ENCODE measurements at places on chromosomes 7 and 10. TPM values are rescaled to one million over a fixed set of nuclear protein-coding genes. Genes with fewer than 3 reads are reported as not detected.

OR6V1 gene
- polyA plus RNA-seq: not detected

DNA sequence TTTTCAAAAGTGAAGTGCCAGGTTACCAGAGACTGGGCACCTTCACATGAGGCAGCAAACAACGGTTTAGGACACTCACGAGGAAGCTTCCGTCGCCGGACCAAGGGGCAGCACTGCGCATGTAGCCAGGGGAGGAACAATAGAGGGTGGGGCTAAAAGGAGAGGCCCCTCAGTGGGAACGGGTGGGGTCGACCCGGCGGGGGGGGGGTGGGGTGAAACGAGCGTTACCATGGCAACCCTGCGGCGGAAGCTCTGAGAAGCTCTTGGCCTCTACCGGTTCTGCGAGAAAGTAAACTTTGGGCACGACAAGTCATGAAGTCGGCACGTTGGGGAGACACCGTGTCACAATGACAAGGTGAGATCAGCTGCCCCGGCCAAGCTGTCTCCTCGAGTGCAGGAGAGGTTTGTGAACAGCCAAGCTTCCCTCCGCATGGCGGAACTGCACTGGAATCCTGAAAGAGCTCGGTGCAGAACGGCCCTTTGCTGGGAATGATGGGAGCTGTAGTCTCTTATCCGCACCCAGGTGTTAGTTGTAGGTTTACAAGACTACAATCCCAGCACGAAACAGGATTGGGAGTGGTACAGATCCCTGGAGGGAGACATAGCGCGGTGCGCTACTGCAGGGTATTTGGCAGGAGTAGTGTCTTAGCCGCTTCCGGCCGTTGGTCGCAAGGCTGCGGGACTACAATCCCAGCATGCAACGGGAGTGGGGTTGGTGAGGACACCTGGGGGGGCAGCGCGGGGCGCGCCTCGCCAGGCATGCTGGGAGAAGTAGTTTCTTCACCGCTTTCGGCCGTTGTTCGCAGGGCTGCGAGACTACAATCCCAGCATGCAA lies 72.8 kb upstream of the ZNF722 start:
- DNase-seq: peak; percentile 98

DNA sequence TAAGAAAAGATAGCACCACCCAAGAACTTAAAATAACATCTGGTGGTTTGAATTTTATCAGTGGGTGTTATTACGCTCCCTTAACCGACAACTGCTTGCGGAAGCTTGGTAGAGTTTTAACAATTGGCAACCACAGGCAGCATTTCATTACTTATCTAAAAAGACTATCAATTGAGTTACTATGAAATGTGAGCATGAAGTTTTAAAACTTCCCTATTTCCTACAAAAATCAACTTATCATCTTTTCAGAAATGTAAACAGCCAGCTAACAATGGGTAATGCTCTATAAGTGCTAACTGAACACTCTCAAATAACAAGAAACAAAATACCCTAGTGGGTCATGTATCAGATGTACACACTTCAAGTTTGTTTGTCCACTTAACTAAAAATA lies 68.8 kb downstream of the OSBPL3 start:
- no peak for DNase-seq

DNA sequence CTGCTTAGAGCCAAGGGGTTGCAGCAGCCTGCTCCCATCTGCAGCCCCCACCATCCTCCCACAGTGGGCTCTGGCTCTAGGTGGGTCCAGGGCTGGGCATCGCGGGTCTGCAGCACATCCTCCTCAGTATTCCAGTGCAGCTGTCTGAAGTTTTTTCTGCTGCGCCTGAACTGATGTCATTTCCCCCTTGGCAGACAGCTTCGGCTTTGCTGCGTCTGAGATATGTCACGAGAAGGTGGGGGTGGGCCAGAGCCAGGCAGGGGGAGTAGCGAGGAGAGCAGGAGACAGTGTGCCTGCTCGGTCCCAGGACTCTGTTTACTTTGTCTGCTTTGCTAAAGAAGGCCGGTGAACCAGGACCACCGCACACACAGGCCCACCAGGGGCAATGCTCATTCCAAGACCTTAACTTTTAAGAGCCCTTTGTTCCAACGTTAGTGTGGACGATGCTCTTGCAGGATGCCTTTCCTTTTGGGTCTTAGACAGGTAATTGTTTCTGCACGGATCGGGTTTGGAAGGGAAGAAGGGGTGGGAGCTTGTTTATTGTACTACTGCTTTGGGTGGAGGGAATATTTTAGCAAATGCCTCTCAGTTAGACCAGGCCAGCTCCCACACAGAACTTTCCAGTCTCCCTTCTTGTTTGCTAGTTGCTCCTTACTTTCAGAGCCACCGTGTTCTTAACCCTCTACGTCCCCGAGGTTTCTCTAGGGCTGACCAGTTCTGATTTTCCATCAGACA lies 32.4 kb downstream of the WBP1L start:
- peak; percentile 94 for DNase-seq

GRCh38 chr7:91243591-91244301 lies 20.5 kb upstream of the FZD1 start:
- no peak for DNase-seq

All from right cardiac atrium (tissue), 5 donors.